ENCODE measurements at places on chromosomes 4 and X. TPM values are rescaled to one million over a fixed set of nuclear protein-coding genes. Genes with fewer than 3 reads are reported as not detected.

GRCh38 chrX:150899191-150899757 lies 806 bp upstream of the CD99L2 start:
- DNase-seq: peak; percentile 11

DNA sequence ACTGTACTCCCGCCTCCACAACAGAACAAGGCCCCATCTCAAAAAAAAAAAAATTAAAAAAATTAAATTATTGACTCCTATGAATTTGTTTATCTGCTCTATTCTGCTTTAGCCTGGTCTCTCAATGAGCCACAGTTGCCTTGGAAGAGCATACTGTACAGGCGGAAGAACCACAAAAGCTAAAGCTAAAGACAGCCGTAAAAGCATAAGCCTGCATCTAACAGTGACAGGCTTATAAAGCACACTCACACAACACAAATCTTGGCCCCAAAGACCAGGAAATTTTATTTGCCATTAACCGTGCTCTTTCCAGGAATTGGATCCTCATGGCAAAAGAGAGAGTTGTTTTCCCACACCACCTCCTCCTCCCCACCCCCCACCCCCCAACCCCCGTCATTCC lies 53.5 kb upstream of the KLF3 start:
- DNase-seq: no peak

- DNase-seq: no peak
These were observed 384.9 kb downstream of the CENPC start for GRCh38 chr4:67160394-67160793.

- DNase-seq: no peak
These were observed 14.9 kb downstream of the IGFBP7 start for GRCh38 chr4:57095245-57095644.

DNA sequence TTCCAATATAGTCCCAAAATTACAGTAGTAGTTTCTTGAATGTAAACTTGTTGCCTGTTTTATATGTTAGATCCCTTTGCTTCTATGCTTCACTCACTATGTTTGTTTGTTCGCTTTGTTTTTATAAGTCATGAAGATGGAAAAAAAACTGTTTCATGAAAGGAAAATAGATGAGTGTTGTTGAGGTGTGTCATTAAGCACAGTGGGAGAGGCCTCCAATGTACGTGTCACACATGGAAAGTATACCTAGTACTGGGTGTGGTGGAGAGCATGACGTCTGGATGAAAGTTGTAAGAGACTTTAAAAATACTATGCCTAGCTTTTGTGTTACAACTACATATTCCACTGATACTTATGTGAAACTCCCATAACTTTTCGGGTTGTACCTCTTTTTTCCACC lies 28.4 kb downstream of the PLS3 start:
- DNase-seq: no peak

- DNase-seq: no peak
These were observed 85.2 kb downstream of the SLC16A2 start for GRCh38 chrX:74506317-74507115.

GRCh38 chrX:52576946-52577345 lies 60.1 kb upstream of the XAGE1B start:
- DNase-seq: no peak

GRCh38 chr4:86556791-86557415 lies 37.2 kb upstream of the PTPN13 start:
- peak; percentile 7 for DNase-seq

GRCh38 chr4:5544762-5545161 lies 163.6 kb downstream of the EVC2 start:
- DNase-seq: no peak

- no peak for DNase-seq
These were observed 303.9 kb upstream of the GATB start for GRCh38 chr4:152064753-152065152.

- no peak for DNase-seq
These were observed 905.2 kb downstream of the TRAM1L1 start for GRCh38 chr4:116180157-116180601.

- no peak for DNase-seq
These were observed 240.0 kb downstream of the GPC3 start for GRCh38 chrX:133745349-133745748.

DNA sequence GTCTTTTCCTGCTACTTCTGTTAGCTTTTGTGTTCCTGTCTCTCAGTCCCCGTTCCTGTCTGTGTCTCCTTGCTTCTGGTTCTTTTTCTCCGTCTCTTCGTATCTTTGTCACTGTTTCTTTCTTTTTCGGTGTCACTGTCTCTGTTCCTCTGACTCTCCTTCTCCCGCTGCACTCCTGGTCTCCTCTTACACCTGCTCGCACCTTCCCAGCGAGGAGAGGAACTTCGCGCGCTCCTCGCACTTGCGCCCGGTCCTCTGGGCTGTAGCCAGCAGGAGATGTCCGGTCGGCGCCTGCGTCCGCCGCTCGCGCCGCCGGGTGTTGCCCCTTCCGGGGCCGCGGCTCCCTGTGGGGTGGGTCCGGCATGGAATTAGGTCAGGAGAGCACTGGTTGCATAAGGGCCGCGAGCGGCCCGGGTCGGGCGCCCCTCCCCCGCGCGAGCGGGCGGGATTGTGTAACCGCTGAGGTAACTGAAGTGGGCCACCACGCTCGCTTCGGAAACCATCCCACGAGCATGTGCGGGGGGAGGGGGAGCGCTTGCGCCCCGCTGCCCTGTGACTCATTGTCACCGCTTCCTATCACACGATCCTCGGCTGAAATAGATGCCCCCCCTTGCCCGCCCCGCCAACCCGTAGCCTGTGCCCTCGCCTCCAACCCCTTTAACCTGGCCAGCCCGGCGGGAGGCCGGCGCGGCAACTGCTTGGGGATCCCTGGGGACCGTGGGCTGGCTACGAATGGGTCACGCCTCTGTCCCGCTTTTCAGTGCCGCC lies 1.6 kb downstream of the LONRF3 start:
- peak; percentile 11 for DNase-seq

DNA sequence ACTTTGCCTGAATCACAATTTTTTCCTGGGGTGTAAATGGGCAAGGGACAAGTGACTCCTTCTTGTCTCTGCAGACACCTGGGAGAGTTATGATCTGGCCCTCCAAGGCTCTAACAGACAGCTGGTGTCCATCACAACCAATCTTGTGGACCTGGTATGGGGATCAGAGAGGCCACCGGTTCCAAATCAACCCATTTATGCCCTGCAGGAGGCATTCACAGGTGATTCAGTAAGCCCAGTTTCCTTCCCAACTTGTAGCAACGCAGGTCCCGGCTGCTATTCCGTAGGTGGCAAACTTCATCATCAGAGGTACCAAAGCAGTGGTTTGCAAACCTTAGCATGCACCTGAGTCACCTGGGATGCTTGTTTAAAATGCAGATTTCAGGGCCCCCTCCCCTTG lies 8.8 kb downstream of the XPNPEP2 start:
- no peak for DNase-seq

DNA sequence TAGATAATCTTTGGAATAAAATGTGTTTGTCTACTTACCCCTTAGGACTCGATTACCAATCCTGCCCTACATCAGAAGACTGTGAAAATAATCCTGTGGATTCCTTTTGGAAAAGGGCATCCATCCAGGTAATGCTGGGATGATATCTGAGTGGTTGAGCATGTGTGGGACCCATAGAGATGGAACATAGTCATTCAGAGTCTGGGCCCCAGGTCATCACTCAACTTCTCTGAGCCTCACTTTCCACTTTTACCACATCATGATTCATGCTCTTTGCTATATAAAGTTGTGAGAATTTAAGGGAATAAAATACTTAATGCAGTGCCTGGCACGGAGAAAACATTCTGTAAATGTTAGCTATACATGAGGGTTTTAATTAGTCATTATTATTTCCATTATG lies 8.9 kb downstream of the BST1 start:
- no peak for DNase-seq

DNA sequence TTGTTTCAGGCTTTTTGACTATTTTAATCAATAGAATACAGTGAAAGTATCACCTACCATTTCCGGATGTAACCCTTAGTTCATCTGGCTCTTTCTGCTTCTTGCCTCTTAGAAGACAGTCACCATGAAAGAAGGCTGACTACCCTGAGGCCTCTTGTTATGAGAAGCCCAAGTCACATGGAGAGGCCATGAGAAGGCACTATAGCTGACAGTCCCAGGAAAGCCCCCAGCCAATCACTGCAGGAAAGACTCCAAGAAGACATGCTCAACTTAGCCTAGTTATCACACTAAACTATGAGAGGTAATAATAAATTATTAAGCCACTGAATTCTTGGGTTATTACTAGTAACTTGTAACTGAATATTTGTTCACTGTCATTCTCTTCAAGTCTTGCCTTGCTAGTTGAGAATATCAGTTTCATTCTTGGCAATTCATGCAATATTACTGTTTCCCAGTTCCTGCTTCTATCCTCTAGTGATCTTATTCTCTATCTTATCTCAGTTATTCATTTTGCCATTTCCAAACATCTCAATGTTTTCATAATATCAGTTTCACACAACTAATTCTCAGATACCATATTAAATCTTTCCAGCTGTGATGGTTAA lies 57.1 kb upstream of the GUCY1A1 start:
- DNase-seq: no peak

The SHROOM2 gene
- total RNA-seq: not detected

The SLC9B1 gene
- total RNA-seq: 1.2 TPM

The PPEF1 gene
- total RNA-seq: not detected

The OPHN1 gene
- total RNA-seq: 9.4 TPM

The PCDH18 gene
- 210 TPM for total RNA-seq

The CT47A7 gene
- not detected for total RNA-seq

The KCTD8 gene
- 1.1 TPM for total RNA-seq

The ATP1B4 gene
- total RNA-seq: not detected

The ESX1 gene
- total RNA-seq: not detected

The CENPVL2 gene
- 0.41 TPM for total RNA-seq

The SCRG1 gene
- total RNA-seq: 0.49 TPM

The AMER1 gene
- total RNA-seq: 2.0 TPM

The TEX13D gene
- total RNA-seq: not detected

The HSFX2 gene
- total RNA-seq: 0.36 TPM
